ENCODE measurements at places on chromosomes 2 and 18.

- DNase-seq = no peak
These were observed 8.7 kb upstream of the GPR155 start for GRCh38 chr2:174495365-174496012.

DNA sequence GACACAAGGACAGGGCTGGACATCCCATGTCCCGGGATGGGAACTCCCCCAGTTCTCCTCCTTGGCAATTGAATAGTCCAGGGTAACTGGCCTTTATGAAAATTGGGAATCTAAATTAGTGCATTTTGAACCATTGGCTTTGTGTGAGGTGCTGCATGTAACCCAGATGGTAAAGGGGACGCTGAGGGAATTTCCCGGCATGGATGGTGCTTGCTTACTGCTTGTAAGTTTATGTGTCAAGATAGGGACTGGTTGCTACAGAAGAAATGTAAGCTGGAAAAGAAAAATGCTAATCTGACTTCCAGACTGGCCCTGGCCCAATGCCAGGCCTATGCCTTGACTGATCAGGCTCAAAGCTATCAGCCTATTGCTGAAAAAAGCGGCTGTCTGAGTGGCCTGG is 1096.7 kb upstream of the DDX18 start:
- DNase-seq = no peak

GRCh38 chr18:74084184-74084855 is 63.3 kb downstream of the FBXO15 start:
- no peak for DNase-seq

GRCh38 chr2:177195194-177195593 is 17.4 kb upstream of the HNRNPA3 start:
- DNase-seq = no peak

DNA sequence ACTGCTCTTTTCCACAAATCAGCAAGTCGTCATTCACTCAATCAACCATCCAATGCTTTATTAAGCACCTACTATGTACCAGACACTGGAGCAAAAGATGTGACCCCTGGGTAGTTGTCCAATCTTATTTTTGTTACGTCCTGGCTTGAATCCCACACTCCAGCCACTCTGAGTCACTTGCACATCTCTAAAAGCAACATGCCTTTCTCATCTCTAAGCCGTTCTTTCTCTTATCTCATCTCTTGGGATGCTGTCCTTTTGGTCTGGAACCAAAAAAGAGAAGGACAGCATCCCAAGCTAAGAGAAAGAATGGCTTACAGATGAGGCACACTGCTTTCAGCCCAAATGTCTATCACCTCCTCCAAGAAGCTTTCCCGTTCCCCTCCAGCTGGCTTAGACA is 58.8 kb downstream of the RNF152 start:
- no peak for DNase-seq

GRCh38 chr18:42067518-42067917 is 112.5 kb downstream of the PIK3C3 start:
- no peak for DNase-seq

Data from Right ventricle myocardium inferior (tissue), 1 donor.